ENCODE measurements at places on chromosomes 5 and 9. TPM values are rescaled to one million over a fixed set of nuclear protein-coding genes. Genes with fewer than 3 reads are reported as not detected.
A peak's percentile ranks its signal among the peaks of the same experiment; 100 is the strongest.

The TMEM8B gene
- 3.7 TPM for total RNA-seq

- no peak for DNase-seq
Observed at GRCh38 chr5:131068076-131068475, 97.0 kb downstream of the HINT1 start.

The PCDHGB5 gene
- 13.2 TPM for total RNA-seq

- DNase-seq = peak; percentile 84
Observed at GRCh38 chr9:136902259-136902821, 16.0 kb downstream of the TRAF2 start.

- no peak for DNase-seq
Observed at GRCh38 chr5:14767735-14768507, 103.4 kb downstream of the OTULIN start.

GRCh38 chr5:96714951-96715451 is 52.8 kb downstream of the CAST start:
- peak; percentile 94 for DNase-seq

GRCh38 chr5:154300207-154300883 is 109.8 kb downstream of the GALNT10 start:
- DNase-seq = no peak

DNA sequence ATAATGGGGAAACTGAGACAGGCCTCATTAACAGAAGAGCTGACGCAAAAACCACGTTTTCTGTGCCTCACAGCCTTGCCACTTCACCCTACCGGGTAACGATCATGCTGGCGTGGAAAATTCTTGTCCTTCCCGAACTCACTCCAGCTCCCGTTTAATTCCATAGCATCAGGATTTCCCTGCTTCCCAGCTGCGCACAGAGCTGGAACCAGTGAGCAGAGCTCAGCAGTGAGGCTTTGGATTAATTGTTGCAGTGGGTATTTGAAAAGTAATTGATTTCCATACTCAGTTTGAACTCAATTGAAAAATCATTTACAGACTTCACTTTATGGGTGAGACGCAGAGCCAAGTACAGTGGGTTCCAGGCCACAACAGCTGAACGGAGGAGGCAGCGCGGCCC is 199.0 kb upstream of the ADAMTS16 start:
- no peak for DNase-seq

The HSPB3 gene
- 12.3 TPM for total RNA-seq

The RAB3C gene
- not detected for total RNA-seq

- DNase-seq = no peak
Observed at GRCh38 chr5:131706281-131706680, 71.3 kb upstream of the RAPGEF6 start.

DNA sequence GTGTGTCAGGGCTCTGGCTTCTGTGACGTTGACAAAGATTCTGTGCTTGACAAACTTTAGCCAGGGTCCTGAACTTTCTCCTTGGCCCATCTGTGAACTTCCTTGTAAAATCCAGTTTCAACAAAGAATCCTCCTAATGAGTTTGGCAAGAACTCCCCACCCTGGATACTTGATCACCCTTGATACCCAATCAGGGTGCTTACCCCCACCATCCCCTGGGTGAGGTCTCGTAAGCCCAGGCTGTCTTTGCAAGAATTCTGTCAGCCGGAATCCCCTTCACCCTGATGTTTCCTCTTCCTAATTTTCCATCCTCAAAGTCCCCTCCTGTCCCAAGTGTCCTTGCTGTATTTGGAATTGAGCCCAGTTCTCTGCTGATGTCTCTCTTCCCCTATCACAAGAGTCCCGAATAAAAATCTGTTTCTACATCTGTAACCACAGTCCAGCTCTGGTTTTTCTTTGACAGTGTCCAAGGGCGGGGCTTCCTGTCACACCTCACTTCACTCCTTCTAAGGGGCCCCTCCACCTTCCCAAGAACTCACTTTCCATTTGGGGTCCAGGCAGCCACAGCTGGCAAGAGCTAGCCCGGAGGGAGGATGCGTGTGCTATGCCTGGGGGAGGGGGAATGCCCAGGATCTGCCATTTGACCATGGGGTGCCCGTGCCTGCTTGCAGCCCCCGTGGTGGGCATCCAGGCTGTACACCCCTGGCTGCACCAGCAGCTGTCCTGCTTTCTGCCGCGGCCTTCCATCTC is 2.7 kb upstream of the CARD19 start:
- DNase-seq = no peak

- DNase-seq = no peak
Observed at GRCh38 chr9:134350416-134350994, 24.2 kb downstream of the RXRA start.

GRCh38 chr5:36712706-36713105 is 106.3 kb downstream of the SLC1A3 start:
- no peak for DNase-seq

GRCh38 chr9:113564498-113565237 is 101.1 kb downstream of the RGS3 start:
- peak; percentile 93 for DNase-seq

The IL4 gene
- not detected for total RNA-seq

The TPPP gene
- total RNA-seq = 0.13 TPM

The LHX3 gene
- total RNA-seq = not detected

DNA sequence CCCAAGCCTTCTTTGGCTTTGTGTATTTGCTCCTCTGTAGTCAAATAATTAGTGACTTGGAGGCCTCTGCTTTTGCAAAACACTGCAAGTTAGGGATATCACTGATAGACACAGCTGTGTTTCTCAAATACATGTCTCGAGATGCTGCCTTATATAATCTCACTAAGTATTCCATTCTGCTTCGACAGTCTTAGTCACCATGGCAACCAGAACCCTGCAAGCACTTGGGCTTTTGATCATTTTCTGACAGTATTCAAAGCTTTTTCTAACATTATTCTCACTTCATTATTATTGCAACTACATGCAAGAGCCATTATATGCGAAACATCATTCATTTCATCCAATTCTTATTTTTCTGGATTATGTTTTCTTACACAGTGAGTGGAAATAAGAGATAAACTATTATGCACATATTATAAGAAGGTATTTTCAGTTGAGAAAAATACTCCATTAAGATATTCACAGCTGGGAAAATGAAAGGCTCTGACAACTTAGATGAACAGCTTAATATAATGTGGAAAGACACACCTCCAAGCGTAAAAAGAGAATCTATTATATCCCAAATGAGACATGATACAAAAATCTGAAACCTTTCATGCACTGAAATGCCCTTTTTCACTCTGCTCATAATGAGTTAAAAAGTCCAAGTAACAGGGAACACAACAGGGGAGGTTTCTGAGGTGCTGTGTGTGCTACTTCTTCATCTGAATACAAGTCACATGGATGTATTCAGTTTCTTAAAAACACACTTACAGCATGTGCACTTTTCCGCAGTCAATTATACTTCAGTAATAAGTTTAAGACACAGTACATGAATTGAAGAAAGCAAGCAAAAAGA is 93.9 kb downstream of the SCAI start:
- no peak for DNase-seq

GRCh38 chr9:113178087-113178486 is 27.3 kb downstream of the SLC31A2 start:
- peak; percentile 63 for DNase-seq

The SLC36A3 gene
- total RNA-seq = not detected

GRCh38 chr5:38722918-38723317 is 122.9 kb upstream of the OSMR start:
- no peak for DNase-seq

DNA sequence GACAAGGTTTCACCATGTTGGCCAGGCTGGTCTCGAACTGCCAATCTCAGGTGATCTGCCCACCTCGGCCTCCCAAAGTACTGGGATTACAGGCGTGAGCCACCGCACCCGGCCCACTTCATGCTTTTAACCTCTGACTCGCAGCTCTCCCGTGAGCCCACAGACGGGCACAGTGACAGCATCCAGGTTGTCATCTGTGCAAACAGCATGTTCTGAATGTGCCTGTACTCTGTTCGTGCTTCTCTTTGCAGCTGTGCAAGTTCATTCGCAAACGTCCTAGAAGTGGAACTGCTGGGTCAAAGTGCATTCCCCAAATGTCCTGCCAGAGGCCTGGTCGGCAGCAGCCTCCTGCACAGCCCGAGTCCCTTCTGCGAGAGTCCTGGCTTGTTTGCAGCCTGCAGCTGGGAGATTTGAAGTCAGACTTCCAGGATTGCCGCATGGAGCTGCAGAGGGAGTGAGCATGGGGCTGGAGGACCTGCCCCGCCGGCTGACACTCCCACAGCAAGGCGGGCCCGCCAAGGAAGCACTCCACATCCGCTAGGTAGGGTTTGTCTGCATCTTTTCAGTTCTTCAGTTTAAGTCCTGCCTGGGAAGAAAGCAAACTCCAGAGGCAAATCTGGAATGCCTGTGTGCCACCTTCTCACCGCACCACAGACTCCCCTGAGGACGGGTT is 3.4 kb downstream of the BRD3OS start:
- no peak for DNase-seq

DNA sequence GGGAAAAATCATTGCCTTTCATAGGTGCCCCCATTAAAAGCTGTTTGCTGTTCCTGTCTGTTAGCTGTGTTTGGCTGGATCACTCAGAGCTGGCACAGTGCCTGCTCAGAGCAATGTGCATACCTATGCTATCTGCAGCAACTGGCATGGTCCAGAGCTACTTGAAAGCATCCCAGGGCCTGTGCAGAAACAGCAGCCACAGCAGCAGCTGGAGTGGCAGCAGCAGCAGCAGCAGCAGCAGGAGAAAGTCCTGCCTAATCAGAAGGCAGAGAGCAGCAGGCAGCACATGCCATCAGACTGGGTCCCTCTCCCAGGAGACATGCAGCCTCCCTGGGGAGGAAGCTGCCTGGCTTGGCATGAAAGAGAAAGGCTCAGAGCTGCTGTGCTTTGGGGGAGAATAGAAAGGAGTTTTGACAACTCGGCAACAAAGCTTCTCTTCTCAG is 243.8 kb upstream of the WWC1 start:
- peak; percentile 17 for DNase-seq

DNA sequence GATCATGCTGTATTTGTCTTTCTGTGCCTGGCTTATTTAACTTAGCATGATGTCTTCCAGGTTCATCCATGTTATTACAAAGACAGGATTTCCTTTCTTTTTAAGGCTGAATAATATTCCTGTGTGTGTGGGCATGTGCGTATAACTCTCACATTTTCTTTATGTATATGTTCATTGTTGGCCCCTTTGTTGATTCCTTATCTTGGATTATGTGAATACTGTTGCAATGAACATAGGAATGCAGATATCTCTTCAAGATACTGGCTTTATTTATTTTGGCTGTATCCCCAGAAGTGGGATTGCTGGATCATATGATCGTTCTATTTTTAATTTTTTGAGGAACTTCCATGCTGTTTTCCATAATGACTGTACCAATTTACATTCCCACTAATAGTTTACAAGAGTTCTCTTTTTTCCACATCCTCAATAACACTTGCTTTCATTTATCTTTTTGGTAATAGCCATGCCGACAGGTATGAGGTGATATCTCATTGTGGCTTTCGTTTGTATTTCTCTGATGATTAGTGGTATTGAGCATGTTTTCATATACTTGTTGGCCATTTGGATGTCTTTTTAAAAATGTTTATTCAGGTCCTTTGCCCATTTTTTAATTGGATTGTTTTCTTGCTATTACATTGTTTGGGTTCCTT is 38.0 kb downstream of the CREBRF start:
- DNase-seq = peak; percentile 23

The DNAI1 gene
- not detected for total RNA-seq

DNA sequence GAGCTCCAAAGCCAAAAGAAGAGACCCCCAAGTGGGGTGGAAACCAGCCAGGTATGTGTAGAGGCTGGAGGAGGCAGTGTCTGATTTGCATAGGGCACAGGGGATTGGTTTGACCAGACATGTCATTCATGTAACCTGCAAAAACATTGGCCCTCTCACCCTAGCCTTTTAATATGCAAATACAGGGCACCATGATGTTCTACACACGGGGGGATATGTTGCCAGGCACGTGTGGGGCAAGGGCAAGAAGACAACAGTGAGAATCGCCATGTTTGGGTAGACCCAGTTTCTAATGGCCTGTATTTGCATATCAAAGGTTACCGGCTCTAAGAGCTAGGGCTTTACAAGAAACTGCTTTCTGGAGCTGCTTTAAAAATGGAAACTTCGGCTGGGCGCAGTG is 208.9 kb downstream of the GOLPH3 start:
- DNase-seq = no peak

The TMC1 gene
- total RNA-seq = not detected

GRCh38 chr5:173800340-173800739 is 87.8 kb upstream of the CPEB4 start:
- DNase-seq = no peak

The TAF1L gene
- not detected for total RNA-seq

- no peak for DNase-seq
Observed at GRCh38 chr9:69137311-69137710, 36.8 kb upstream of the TJP2 start.

DNA sequence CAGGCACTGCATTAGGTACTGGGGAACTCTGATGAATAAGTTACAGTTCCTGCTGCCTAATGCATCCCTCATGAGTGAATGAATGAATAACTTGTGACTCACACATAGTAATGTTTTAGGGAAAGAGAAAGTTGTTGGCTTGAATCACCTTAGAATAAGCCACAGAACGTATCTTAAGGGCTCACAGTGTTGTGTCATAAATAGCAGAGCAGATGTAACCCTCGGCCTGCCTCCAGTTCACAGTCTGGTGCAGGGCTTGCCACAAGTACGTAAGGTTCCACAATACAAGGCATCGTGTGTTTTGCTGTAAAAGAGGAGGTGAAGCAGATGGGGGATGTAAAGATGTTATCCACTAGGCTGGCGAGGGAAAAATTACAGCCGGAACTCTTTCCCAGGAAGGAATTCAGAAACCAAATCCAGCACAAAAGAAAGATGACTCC is 218.7 kb downstream of the TRPM3 start:
- DNase-seq = peak; percentile 97

DNA sequence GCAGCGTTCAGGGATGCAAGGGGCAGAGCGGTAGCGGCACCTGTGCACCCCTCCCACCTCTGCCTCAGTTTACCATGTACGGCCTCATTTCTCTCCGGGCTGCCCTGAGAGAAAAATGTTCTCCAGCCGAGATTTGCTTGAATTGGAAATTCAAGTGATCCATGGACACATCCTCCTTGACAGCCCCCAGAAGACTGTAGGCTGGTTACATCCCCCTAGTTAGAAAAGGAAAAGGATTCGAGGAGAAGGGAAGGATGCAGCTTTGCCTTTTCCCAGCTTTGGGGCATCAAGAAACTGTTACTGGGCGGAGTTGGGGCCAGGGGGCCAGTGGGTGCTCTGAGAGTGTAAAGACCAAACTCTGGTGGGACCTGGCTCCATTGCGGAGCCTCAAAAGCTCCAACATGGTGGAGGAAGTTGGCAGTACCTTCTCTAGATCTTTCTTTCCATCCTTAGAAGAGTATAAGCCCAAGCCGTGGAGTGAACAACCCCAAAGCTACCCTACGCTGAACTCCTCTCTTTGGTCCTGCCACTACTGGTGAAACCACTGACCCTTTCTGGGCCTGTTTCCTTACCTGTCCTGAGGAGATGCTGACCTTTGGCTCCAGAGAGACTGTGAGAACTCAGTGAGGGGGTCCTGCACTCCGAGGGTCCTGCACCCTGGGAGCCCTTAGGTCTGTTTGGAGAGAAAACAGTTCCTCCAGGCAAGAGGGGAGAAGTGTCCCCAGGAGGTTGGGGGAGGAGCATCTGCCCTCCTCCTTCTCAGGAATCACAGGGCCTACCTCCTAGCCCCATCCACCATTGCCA is 1.0 kb upstream of the BARX1 start:
- DNase-seq = no peak

The TLX3 gene
- not detected for total RNA-seq

The C9orf153 gene
- total RNA-seq = not detected
